ENCODE measurements at places on chromosomes 6 and 20. TPM values are rescaled to one million over a fixed set of nuclear protein-coding genes. Genes with fewer than 3 reads are reported as not detected.

NRSN1 gene
- polyA plus RNA-seq, result 0.02 TPM

PRL gene
- polyA plus RNA-seq, result not detected

MLN gene
- polyA plus RNA-seq, result not detected

DNA sequence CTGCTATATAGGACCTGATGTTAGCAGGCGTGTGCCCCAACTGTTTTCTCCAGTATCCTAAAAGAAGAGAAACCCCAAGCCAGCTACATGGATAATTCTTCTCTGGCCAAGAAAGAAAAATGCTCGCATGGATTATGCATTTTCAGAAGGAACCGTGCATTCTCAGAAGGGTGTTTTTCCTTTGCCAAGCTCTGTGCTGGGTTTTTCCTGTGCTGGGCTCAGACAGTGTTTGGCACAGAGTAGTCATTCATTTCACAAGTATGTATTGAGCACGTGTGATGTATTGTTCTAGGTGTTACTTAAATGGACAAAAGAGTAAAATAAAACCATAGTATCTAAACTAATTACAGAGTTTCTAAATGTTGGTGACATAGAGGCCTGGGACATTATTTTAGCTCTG, 62.7 kb upstream of the ZNF133 start:
- no peaks in the 10 kb centered on the region for H3K4me1 ChIP-seq
- no peaks in the 10 kb centered on the region for H3K27me3 ChIP-seq
- H3K36me3 ChIP-seq, result no peaks in the 10 kb centered on the region
- DNase-seq, result no peak
- no peak overlapping the region for H3K27ac ChIP-seq

GRCh38 chr20:4533368-4534133, 188.2 kb upstream of the PRND start:
- no peak overlapping the region for H3K27ac ChIP-seq
- no peak overlapping the region for H3K4me3 ChIP-seq
- DNase-seq, result no peak
- no peaks in the 10 kb centered on the region for H3K36me3 ChIP-seq

GRCh38 chr6:18241208-18242038, 22.9 kb downstream of the DEK start:
- H3K4me3 ChIP-seq, result no peak overlapping the region
- no peaks in the 10 kb centered on the region for H3K4me1 ChIP-seq
- no peaks in the 10 kb centered on the region for H3K27me3 ChIP-seq

DNA sequence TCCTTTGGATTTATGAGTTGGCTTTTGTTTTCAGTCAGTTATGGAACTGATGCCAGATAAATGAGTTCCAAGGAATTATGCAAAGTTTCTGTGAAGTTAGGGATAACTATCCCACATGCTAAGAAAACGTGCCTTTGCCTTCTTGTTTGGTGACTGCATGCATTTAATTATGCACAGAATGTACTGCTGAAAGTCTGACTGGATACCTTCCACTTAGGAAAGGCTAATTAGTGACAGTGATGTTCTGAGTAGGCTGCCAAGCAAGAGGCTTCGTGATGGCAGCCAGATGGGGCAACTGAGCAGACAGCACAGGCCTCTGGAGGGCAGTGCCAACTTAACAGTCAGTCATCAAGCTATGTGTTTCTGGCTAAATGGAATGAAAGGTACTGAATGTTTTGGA, 289.9 kb downstream of the CD109 start:
- H3K27ac ChIP-seq, result no peak overlapping the region
- H3K4me1 ChIP-seq, result no peaks in the 10 kb centered on the region
- no peak overlapping the region for H3K4me3 ChIP-seq
- no peak for DNase-seq
- H3K36me3 ChIP-seq, result no peaks in the 10 kb centered on the region

DNA sequence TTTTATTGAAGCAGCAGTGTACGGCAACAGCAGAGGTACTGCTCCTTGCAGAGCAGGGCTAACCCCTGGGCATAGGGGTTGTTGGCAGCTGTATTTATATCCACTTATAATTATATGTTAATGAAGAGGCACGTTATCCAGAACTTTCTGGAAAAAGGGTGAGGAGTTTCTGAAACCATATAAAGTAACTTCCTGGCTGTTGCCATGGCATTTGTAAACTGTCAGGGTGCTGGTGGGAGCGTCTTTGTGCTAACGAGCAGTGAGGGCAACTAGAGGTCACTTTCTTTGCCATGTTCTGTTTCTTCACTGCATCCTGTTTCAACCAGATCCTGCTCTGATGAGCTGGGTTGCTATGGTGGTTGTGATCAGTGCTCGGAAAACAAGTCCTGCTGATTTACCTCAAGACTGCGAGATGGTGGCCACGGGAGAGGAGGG, 11.1 kb upstream of the ARFGEF2 start:
- no peak for DNase-seq
- no peaks in the 10 kb centered on the region for H3K27me3 ChIP-seq
- H3K4me3 ChIP-seq, result no peak overlapping the region
- H3K36me3 ChIP-seq, result no peaks in the 10 kb centered on the region
- H3K27ac ChIP-seq, result no peak overlapping the region

TMEM244 gene
- polyA plus RNA-seq, result 3.8 TPM

GRCh38 chr20:22561965-22562577, 22.3 kb downstream of the FOXA2 start:
- no peaks in the 10 kb centered on the region for H3K4me1 ChIP-seq
- H3K36me3 ChIP-seq, result no peaks in the 10 kb centered on the region

COL9A1 gene
- polyA plus RNA-seq, result not detected

DNA sequence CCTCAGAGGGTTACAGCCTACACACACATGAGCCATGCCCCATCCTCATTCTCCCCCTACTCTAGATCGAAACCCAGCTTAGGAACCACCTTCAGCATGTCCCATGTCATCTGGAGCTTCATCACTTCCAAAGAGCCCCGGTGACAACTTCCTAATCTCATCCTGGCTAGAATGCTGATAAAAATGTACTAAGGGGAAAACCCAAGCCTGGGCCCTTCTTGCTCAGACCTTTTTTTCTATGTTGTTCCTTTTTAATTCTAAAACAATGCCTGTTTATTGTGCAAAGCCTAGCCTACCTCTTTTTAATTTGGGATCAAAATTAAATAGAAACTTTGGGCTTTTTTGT, 44.1 kb upstream of the NT5E start:
- H3K27me3 ChIP-seq, result no peaks in the 10 kb centered on the region
- no peaks in the 10 kb centered on the region for H3K36me3 ChIP-seq
- H3K27ac ChIP-seq, result peak overlapping the region; percentile 92
- peaks cover 11% of the 10 kb centered on the region for H3K4me1 ChIP-seq
- DNase-seq, result no peak
- no peak overlapping the region for H3K4me3 ChIP-seq

GSTA1 gene
- polyA plus RNA-seq, result not detected

CST5 gene
- polyA plus RNA-seq, result not detected

GRCh38 chr6:11006061-11006460, 38.0 kb downstream of the ELOVL2 start:
- H3K4me3 ChIP-seq, result no peak overlapping the region
- H3K4me1 ChIP-seq, result peaks cover 11% of the 10 kb centered on the region
- no peak for DNase-seq
- no peaks in the 10 kb centered on the region for H3K27me3 ChIP-seq
- no peak overlapping the region for H3K27ac ChIP-seq
- H3K36me3 ChIP-seq, result no peaks in the 10 kb centered on the region

- H3K4me3 ChIP-seq, result no peak overlapping the region
- H3K36me3 ChIP-seq, result no peaks in the 10 kb centered on the region
- DNase-seq, result no peak
- H3K27ac ChIP-seq, result no peak overlapping the region
- no peaks in the 10 kb centered on the region for H3K27me3 ChIP-seq
Observed at GRCh38 chr6:162468326-162468725, 259.2 kb downstream of the PRKN start.

- H3K4me1 ChIP-seq, result no peaks in the 10 kb centered on the region
- H3K36me3 ChIP-seq, result no peaks in the 10 kb centered on the region
- no peak overlapping the region for H3K4me3 ChIP-seq
- DNase-seq, result no peak
- H3K27ac ChIP-seq, result no peak overlapping the region
Observed at GRCh38 chr20:2305029-2305428, 9.2 kb downstream of the TGM3 start.

ALDH5A1 gene
- polyA plus RNA-seq, result 3.0 TPM

TRDN gene
- polyA plus RNA-seq, result not detected

GRCh38 chr6:111764238-111765175, 108.7 kb downstream of the FYN start:
- DNase-seq, result no peak
- H3K27ac ChIP-seq, result no peak overlapping the region
- no peaks in the 10 kb centered on the region for H3K27me3 ChIP-seq
- peaks cover 29% of the 10 kb centered on the region for H3K4me1 ChIP-seq

THBD gene
- polyA plus RNA-seq, result 0.13 TPM

DNA sequence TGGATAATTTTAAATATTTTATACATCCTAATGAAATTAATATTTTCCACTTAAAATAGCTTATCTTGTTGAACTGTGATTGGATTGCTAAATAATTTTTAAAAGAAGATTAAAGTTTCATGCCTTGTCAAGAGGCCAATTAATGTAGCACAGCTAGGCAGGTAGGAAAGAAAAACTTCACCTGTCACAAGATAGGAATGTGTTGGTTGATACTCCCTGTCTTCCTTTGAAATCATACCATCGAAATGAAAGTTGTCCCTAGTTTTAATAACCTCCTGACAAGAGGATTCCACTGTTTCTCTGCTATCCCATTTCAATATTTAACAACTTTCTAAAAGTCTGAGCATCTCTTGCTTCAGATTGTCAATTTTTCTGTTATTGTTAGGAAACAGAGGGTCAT, 80.8 kb downstream of the BMP6 start:
- H3K27me3 ChIP-seq, result peaks cover 35% of the 10 kb centered on the region
- no peak for DNase-seq
- no peaks in the 10 kb centered on the region for H3K36me3 ChIP-seq
- no peak overlapping the region for H3K27ac ChIP-seq
- H3K4me1 ChIP-seq, result no peaks in the 10 kb centered on the region

GRCh38 chr6:87729965-87730719, 28.1 kb upstream of the AKIRIN2 start:
- H3K27me3 ChIP-seq, result no peaks in the 10 kb centered on the region
- no peaks in the 10 kb centered on the region for H3K36me3 ChIP-seq
- no peak for DNase-seq
- no peak overlapping the region for H3K27ac ChIP-seq
- no peak overlapping the region for H3K4me3 ChIP-seq
- H3K4me1 ChIP-seq, result peaks cover 20% of the 10 kb centered on the region

- no peaks in the 10 kb centered on the region for H3K4me1 ChIP-seq
- H3K36me3 ChIP-seq, result no peaks in the 10 kb centered on the region
- DNase-seq, result no peak
- no peaks in the 10 kb centered on the region for H3K27me3 ChIP-seq
Observed at GRCh38 chr6:138250513-138251247, 32.4 kb upstream of the PBOV1 start.

DOK5 gene
- 12.3 TPM for polyA plus RNA-seq

DNA sequence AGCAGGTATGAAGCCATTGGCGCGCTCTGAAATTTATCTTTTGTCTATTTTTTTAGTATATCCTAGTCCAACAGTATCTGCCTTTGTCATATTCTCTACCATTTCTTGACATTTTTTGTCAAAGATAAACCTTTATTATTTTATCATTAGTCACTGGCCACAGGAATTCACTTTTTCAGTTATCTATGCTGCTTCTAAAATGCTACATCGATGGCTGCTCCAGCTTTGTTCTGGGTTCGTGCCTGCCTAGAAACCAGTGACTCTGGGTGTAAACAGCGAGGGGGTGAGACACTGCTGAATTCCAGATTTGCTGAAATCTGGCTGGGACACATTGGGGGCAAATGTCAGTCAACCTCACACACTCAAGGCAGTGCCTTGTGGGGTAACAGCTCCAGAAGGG, 193.4 kb downstream of the CDC5L start:
- no peaks in the 10 kb centered on the region for H3K27me3 ChIP-seq
- no peak overlapping the region for H3K4me3 ChIP-seq
- no peaks in the 10 kb centered on the region for H3K4me1 ChIP-seq

MEP1A gene
- not detected for polyA plus RNA-seq

DNA sequence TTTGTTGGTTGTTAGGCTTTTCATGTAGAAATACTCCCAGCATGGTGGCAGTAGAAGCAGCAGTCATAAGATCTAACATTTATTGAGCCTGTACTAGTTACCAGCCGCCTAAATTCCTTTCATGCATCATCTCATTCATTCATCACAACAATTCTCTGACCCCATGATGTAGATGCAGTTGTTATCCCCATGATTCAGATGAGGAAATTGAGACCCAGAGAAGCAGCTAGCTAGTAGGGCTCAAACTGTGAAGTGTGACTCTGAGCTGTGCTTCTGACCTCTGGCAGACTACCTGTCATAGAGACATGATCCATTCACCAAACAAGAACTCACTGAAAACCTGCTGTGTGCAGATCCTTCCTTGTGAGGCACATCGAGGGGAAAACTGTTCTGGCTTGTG, 16.9 kb downstream of the RREB1 start:
- H3K27me3 ChIP-seq, result no peaks in the 10 kb centered on the region
- DNase-seq, result no peak
- no peak overlapping the region for H3K27ac ChIP-seq
- H3K36me3 ChIP-seq, result no peaks in the 10 kb centered on the region
- H3K4me3 ChIP-seq, result no peak overlapping the region

DNA sequence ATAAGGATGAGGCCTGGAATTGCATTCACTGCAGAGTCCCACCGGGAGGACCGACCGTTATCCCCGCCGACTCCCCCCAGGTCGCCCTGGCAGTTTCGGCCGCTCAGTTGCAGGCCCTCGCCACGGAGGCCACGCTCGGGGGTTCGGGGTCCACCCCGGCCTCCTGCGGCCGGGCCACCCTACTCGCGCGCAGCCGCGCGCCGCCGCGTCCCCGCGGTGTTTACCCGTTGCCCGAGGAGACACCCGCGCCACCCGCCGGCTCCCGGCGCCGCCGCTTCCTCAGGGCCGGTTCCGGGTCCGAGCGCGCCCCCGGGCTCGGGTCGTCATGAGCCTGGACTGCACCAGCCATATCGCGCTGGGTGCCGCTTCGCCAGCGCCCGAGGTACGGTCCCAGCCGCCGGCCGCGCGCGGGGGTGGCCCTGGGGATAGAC, at the start of gene CCDC170:
TSS of gene CCDC170 (plus strand) at position 214 of the 431 bp plus-strand sequence. CDS start at position 326, 112 bp downstream.
- DNase-seq, result peak; percentile 69
- no peaks in the 10 kb centered on the region for H3K36me3 ChIP-seq
- H3K27ac ChIP-seq, result no peak within 1 kb of the TSS
- H3K27me3 ChIP-seq, result peaks cover 27% of the 10 kb centered on the region
- H3K4me1 ChIP-seq, result peaks cover 3% of the 10 kb centered on the region
- peak within 1 kb of the TSS; percentile 46 for H3K4me3 ChIP-seq

DNA sequence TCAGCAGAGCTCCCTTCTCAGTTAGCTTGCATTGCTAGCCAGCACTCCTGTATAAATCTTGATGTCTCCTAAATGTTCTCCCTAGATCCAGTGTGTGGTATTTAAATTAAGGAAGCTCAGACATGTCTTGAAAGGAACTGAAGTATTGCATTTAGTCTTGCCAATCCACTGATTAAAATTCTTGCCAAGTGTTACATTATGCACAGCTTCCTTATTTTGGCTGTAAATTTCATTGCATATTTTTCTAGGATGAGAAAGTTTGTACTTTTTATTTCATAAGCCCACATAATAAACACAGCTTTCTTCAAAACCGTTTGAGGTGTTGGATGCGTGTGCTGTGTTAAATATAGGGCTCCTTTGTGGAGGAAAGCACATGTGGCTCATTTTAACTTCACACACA, 329.8 kb upstream of the FLRT3 start:
- H3K4me3 ChIP-seq, result no peak overlapping the region
- DNase-seq, result no peak
- no peaks in the 10 kb centered on the region for H3K36me3 ChIP-seq
- no peaks in the 10 kb centered on the region for H3K27me3 ChIP-seq

NRN1 gene
- polyA plus RNA-seq, result 8.5 TPM

GRCh38 chr6:77326029-77326428, 137.3 kb downstream of the HTR1B start:
- no peaks in the 10 kb centered on the region for H3K27me3 ChIP-seq
- DNase-seq, result no peak
- H3K27ac ChIP-seq, result peak overlapping the region; percentile 22
